Stimulated activated CD8-positive, alpha-beta memory T cell treated with anti-CD3 and anti-CD28 coated beads, Interleukin-15, amount 100 ng/mL, for 4 hours (primary cell): ENCODE measurements at places on chromosomes 3 and 15.

- no peak for DNase-seq
Measured at GRCh38 chr15:69031013-69032001, 16.8 kb downstream of the NOX5 start.

DNA sequence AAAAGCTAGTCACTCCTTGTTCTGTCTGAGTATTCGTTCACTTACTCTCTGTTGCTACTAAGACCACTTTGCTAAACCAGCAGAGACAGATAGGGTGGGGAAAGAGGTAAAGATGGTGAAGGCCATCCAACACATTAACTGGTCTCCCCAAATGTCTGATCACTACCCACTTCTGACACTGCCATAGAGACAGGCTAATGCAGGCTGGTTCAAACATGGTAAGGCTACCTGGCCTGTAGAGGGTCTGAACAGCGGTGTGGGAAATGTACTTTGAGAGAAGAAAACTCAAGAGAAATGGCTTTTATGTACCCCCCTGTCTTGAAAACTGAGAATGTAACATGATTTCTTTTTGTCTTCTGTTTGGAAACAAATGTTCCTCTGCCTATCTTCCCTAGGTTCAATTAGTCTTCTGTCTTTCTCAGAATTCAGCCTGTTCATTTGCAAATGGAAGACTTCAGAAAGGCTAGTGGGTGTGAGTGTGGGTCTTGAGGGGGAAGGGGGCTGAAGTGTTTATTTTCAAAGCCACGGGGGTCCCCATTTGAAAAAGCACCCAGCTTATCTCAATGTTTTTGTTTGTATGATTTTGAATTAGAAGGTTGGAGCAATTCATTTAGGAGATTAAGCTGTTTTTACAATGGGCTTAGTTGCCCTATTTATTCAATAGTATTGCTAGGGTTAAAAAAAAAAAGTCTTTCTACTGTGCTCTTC lies 15.8 kb downstream of the ALDH1A2 start:
- DNase-seq = no peak

- no peak for DNase-seq
Measured at GRCh38 chr3:194579091-194579606, 54.1 kb downstream of the TMEM44 start.

- no peak for DNase-seq
Measured at GRCh38 chr3:127960421-127960965, 45.5 kb downstream of the KBTBD12 start.

- DNase-seq = no peak
Measured at GRCh38 chr3:22986958-22987357, 216.2 kb upstream of the UBE2E2 start.

DNA sequence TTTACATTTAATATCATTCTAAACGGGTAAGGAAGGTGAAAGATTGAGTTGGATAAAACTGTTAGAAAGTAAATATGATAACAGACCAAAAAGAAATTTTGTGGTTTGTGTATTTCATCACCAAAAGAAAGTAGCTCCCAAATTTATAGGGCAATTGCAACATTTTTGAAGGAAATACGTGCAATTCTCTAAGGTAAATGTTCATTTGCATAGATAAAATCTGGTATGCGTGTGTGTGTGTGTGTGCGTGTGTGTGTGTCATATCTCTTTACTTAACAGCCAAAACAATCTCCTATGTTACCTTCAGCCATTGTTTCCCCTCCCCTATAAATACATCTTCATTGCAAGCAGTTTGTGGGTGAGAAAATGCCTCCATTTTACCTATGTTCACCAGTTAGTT lies 208.4 kb downstream of the TNIK start:
- no peak for DNase-seq

- DNase-seq = no peak
Measured at GRCh38 chr15:75431270-75431669, 20.2 kb downstream of the SIN3A start.

- DNase-seq = no peak
Measured at GRCh38 chr3:137612291-137612690, 151.8 kb upstream of the SOX14 start.

DNA sequence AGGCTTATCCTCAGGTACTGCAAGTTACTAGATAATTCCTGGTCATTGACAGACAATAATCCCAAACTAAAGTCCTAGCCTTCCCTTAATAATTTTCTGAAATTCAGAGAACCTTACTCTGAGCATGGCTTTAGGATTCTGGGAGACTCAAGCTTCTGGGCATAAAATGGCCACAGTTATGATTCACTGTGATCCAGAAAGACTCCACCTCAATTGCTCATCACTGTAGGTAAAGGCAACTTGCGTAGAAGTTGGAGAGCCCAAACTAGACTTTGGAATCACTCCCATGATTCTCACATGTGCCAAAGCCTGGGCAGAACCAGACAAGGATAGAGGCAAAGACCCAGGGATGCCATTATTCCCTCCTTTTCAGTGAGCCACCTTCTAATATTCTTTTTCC lies 195.3 kb downstream of the OSBPL10 start:
- DNase-seq = no peak
